ENCODE measurements at places on chromosomes 11 and 22. TPM values are rescaled to one million over a fixed set of nuclear protein-coding genes. Genes with fewer than 3 reads are reported as not detected.

The MMP10 gene
- not detected for total RNA-seq

The KCNQ1OT1 gene
- total RNA-seq = 7.4 TPM

The DAGLA gene
- 5.4 TPM for total RNA-seq

The PANX2 gene
- total RNA-seq = 0.30 TPM

The SAA1 gene
- total RNA-seq = 58.8 TPM

The ACER3 gene
- 30.6 TPM for total RNA-seq

The CASP12 gene
- not detected for total RNA-seq

The RIC3 gene
- total RNA-seq = 14.9 TPM

The C11orf58 gene
- 137 TPM for total RNA-seq

The TSSK2 gene
- not detected for total RNA-seq

The CHRDL2 gene
- not detected for total RNA-seq

The MIAT gene
- 0.59 TPM for total RNA-seq

The IGHMBP2 gene
- 29.4 TPM for total RNA-seq

The DESI1 gene
- 21.0 TPM for total RNA-seq

The INCENP gene
- 9.6 TPM for total RNA-seq

The DEPDC5 gene
- 27.3 TPM for total RNA-seq

The CLTCL1 gene
- total RNA-seq = 22.6 TPM

The TMEM191C gene
- total RNA-seq = 5.4 TPM

The OR52H1 gene
- total RNA-seq = not detected

The DDTL gene
- 4.6 TPM for total RNA-seq

The BAIAP2L2 gene
- total RNA-seq = not detected

The EIF3M gene
- total RNA-seq = 257 TPM

The SLC25A17 gene
- total RNA-seq = 21.0 TPM

The EFEMP2 gene
- total RNA-seq = 78.4 TPM

The MYEOV gene
- 4.8 TPM for total RNA-seq

The KDM4D gene
- total RNA-seq = 0.63 TPM

The MFRP gene
- not detected for total RNA-seq

The TSPO gene
- total RNA-seq = 538 TPM

The OR10D3 gene
- total RNA-seq = not detected

The TRAF6 gene
- 9.9 TPM for total RNA-seq

The APOBEC3B gene
- 0.39 TPM for total RNA-seq

The GPR83 gene
- not detected for total RNA-seq

The AIFM3 gene
- 3.1 TPM for total RNA-seq

The NDUFC2 gene
- total RNA-seq = 88.3 TPM

The ROBO4 gene
- 38.8 TPM for total RNA-seq

The XBP1 gene
- 110 TPM for total RNA-seq

The YPEL1 gene
- 10.9 TPM for total RNA-seq

The PDHX gene
- total RNA-seq = 23.1 TPM

The DCHS1 gene
- total RNA-seq = 12.7 TPM
